ENCODE measurements at places on chromosomes 12 and 14.

DNA sequence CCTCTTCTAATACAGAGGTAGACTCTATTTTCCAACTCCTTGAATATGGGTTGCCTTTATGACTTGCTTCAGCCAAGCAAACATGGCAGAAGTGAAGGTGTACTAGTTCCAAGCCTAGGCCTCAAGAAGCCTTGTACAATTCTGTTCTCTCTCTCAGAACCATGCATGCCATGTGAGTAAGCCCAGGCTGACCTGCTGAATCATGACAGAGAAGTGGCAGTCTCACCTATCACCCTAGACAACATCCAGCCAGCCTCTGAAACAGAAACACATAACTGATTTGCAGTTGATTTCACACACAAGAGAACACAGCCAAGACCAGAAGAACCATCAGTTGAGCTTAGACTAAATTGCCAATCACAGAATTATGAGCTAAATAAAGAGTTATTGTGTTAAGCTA, 157.2 kb downstream of the GARIN6 start:
- DNase-seq = no peak

DNA sequence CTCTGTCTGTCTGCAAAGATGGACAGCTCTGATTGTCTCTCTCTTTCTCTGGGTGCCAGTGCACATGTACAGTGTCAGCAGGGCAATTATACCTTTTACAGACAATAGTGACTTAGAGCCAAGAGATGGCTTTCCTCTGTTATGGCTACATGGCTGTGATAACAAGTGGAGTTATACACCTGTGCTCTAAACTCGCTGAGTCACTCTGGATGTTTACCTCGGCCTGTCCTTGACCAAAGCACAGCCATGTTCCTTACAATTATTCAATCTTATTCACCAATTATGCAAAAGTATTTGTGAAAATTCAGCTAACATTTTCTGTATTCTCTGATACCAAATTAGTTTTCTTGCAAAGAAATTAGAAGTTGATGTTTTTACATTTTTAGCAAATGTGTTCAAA, 475.5 kb upstream of the CCDC196 start:
- DNase-seq = no peak

- no peak for DNase-seq
Measured at GRCh38 chr12:65460063-65460462, 181.6 kb downstream of the MSRB3 start.

DNA sequence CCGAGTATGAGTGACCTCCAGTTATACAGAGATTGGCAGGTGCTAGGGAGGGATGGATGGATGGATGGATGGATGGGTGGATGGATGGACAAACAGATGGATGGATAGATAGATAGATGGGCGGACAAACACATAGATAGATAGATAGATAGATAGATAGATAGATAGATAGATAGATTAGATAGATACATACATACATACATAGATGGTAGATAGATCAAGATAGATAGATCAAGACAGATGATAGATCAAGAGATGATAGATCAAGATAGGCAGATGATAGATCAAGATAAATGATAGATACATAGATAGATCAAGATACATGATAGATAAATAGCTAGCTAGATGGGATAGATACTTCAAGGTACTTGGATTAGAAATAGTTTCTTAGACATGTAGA, 18.6 kb upstream of the RFLNA start:
- no peak for DNase-seq

- DNase-seq = no peak
Measured at GRCh38 chr12:123723011-123723410, 10.9 kb downstream of the ATP6V0A2 start.

GRCh38 chr14:49551569-49551968, 34.6 kb downstream of the RPS29 start:
- no peak for DNase-seq

DNA sequence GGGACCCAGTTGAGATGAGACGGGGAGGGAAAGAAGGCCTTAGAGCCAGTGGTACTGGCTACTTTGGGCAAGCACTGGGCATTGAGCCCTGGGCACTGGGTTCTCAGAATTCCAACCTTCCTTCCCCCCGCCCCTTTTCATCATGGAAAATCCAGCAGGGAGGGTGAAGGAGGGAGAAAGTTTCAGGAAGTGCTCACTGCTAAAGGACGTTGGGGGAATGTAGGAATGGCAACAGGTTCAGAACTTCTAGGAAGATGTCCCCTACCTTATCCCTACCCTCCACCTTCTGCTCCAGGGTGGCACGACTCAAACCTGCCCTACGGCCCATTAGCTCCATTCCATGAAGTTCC, 4.2 kb upstream of the TNS2 start:
- DNase-seq = no peak

DNA sequence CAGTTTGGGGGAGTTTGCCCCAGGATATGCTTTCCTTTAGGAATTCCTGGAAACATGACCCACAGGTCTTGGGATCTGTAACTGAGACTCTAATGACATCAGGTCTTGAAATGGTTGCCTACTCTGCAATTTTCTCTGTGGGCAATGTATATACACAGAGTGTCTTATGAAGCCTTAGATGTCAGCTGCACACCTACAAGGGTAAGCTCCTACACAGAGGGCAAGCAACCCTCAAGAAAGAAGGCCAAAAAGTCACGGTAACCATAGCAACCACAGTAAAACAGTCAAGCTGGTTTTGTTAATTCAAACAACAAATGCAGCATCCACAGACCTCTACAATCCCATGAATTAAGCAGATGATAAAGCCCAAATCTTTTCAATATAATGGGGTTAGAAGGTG, 293.0 kb downstream of the SSPN start:
- no peak for DNase-seq

GRCh38 chr12:21223930-21224329, 92.9 kb downstream of the SLCO1B1 start:
- DNase-seq = no peak

GRCh38 chr14:74988131-74988530, 14.6 kb upstream of the EIF2B2 start:
- DNase-seq = no peak

GRCh38 chr12:110436231-110436630, 13.9 kb downstream of the ARPC3 start:
- DNase-seq = no peak

All from activated CD8-positive, alpha-beta T cell treated with anti-CD3 and anti-CD28 coated beads, Interleukin-2, amount 10 ng/mL, durations not matched to agents 7 days and 5 days (primary cell).